Calu3 (cell line): ENCODE measurements at places on chromosomes 3 and 15.
A peak's percentile ranks its signal among the peaks of the same experiment; 100 is the strongest.

DNA sequence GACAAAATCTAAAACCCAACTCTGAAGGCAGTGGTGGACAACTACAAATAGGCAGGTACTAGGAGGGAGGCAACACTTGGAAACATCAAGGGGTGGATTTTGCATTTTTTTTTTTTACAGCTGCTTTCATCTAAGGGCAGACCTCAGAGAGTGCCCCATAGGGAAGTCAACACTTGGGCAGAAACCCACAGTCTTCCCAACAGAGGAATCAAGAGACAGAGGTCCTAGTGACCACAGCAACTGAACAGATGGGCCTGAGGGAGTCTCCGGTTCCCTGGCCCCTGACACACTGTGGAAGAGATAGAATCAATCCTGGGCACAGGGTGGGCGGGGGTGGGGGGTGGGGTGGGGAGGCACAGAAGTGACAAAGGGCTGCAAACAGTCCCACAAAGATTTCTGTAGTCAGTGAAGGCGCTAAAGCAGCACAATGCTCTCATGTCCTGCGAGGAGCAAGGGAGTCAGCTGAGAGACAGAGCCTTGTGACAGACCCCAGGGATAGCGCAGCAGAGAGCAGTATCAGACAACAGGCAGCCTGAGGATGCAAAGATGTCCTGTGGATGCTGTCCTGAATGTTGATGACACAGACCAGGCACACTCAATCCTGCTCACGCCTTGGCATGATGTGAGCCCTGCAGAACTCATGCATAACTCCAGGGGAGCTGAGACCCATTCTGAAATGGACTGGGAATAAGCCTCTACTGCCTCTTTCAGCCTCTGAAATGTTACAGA is 6.9 kb upstream of the RFTN1 start:
- H3K27me3 ChIP-seq, result peaks cover 98% of the 10 kb centered on the region
- DNase-seq, result no peak
- H3K4me3 ChIP-seq, result no peak overlapping the region
- H3K36me3 ChIP-seq, result no peaks in the 10 kb centered on the region
- no peaks in the 10 kb centered on the region for H3K4me1 ChIP-seq

GRCh38 chr3:124158168-124158881 is 166.4 kb upstream of the ROPN1 start:
- H3K36me3 ChIP-seq, result no peaks in the 10 kb centered on the region
- no peak for DNase-seq
- no peak overlapping the region for H3K4me3 ChIP-seq

GRCh38 chr15:58520464-58520863 is 88.7 kb downstream of the LIPC start:
- peaks cover 19% of the 10 kb centered on the region for H3K36me3 ChIP-seq
- H3K27ac ChIP-seq, result peak overlapping the region; percentile 96
- peak overlapping the region; percentile 57 for H3K4me3 ChIP-seq
- no peaks in the 10 kb centered on the region for H3K27me3 ChIP-seq

GRCh38 chr3:42405857-42406256 is 4.6 kb downstream of the LYZL4 start:
- no peak overlapping the region for H3K27ac ChIP-seq
- H3K4me3 ChIP-seq, result no peak overlapping the region
- H3K36me3 ChIP-seq, result no peaks in the 10 kb centered on the region
- no peaks in the 10 kb centered on the region for H3K4me1 ChIP-seq
- H3K27me3 ChIP-seq, result peaks cover 41% of the 10 kb centered on the region

DNA sequence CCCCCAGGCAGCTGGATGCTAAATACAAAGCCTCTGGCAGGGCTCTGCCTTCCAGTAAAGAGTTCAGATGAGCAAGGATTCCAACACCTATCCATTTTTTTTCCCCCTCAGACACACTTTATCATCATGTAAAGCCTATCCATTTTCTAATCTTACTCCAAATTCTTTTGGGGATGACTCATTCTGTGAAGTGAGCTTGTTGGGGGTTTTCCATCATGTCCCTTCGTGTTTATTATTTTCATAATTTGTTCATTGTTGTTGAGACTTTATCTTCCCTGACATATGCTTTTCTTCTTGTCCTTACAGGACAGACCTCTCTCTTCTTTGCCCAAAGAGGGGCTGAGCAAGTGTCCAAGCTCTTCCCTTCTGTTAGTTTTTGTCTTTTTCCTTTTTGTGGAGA is 34.7 kb upstream of the SH3BP5 start:
- peaks cover 37% of the 10 kb centered on the region for H3K4me1 ChIP-seq
- DNase-seq, result no peak
- H3K4me3 ChIP-seq, result no peak overlapping the region
- H3K27ac ChIP-seq, result no peak overlapping the region
- H3K27me3 ChIP-seq, result no peaks in the 10 kb centered on the region

DNA sequence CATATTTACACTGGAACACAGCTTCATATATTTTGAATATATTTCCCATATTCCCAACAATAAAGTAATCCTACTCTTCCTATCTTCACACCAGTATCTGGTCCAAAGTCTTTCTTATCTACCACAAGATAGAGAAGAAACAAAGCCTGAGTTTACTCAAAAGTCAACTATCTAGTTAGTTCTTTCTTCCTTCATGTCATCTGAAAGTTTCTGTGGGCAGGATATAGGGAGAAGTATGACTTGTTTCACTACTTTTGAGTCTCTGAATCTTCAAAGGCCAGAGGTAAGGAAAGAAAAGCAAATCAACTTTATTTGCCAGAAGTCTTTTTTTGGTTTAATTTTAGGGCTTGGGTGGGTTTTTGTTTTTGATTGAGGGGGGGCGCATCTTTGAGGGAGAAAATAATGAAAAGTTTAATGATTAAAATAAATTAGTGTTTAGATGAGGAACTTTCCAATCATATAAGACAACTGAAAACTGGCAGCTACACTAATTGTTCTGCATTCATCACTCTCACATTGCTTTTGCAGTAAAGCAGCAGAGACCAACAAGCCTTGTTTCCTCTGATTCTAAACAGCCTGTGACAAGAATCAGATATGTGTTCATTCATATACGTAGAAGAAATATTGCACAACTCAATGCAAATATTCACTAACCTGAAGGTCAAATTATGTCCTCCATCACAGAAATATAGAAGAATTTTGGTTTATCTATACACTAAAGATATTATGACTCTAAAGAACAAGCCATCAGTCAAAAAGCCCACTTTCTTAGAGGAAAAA is 421.4 kb downstream of the SHQ1 start:
- H3K27ac ChIP-seq, result no peak overlapping the region
- no peak overlapping the region for H3K4me3 ChIP-seq
- peaks cover 21% of the 10 kb centered on the region for H3K4me1 ChIP-seq
- H3K36me3 ChIP-seq, result no peaks in the 10 kb centered on the region
- no peak for DNase-seq

DNA sequence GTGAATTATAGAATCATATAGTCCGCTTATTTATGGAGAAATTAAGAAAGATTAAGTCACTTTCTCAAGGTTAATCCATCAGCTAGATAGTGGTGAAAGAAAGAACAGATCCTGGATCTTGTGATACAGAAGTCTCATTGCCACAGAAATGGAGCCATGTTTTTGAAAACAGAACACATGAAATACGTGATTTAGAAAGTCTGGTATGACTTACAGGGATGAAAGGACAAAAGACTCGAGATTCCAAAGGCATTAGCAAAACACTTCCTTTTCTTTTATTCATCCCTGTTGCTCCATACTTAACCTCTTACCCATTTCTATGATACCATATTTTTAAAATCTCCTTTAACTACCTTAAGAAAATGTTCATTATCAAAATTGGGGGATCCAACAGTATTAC is 40.0 kb upstream of the TEX9 start:
- DNase-seq, result no peak
- H3K36me3 ChIP-seq, result no peaks in the 10 kb centered on the region
- peaks cover 9% of the 10 kb centered on the region for H3K27me3 ChIP-seq
- no peak overlapping the region for H3K4me3 ChIP-seq
- H3K4me1 ChIP-seq, result peaks cover 12% of the 10 kb centered on the region

DNA sequence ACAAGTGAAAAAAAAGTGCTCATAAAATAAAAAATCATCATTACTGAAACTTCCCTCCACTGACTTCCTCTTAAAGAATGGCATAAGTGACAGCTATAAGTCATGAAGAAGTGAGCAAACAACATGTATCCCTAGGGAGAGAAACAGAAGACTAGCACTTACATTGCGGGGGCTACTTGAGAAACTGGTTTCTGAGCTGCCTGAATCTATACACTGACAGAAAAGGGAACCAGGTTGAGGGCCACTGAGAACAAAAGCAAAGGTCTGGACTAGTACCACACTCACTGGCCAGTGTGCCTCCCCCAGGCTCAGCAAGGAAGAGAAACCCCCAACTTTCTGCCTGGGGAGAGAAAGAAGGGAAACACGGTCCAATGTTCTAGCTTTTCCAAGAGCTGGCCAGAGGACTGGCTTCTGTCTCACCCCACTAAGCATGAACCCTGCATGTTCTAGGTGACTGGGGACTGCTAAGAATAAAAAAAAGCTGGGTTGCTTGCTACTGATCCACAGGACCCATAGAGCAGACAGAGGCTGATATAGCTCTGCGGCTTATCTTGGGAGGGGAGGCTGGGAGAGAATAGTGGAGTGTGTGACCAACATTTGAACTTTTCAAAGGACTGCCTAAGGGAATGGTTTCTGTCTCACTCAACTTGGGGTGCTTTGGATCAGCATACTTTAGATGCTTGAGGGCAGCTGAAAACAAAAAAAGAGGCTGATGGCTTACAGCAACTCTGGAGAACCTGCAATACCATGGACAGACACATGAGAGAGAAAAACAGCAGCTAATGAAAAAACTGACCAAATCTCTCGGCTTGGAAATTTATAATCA is 8.1 kb downstream of the RAD18 start:
- DNase-seq, result no peak
- H3K4me3 ChIP-seq, result no peak overlapping the region
- H3K27ac ChIP-seq, result no peak overlapping the region
- peaks cover 6% of the 10 kb centered on the region for H3K36me3 ChIP-seq
- no peaks in the 10 kb centered on the region for H3K4me1 ChIP-seq
- no peaks in the 10 kb centered on the region for H3K27me3 ChIP-seq

- no peak overlapping the region for H3K27ac ChIP-seq
- no peak overlapping the region for H3K4me3 ChIP-seq
- DNase-seq, result no peak
- peaks cover 23% of the 10 kb centered on the region for H3K27me3 ChIP-seq
Observed at GRCh38 chr3:128551867-128552266, 58.9 kb upstream of the GATA2 start.

GRCh38 chr3:102906818-102907217 is 472.0 kb downstream of the ZPLD1 start:
- no peaks in the 10 kb centered on the region for H3K4me1 ChIP-seq
- no peak overlapping the region for H3K27ac ChIP-seq

GRCh38 chr3:46124216-46125177 is 83.6 kb downstream of the CCR1 start:
- H3K27ac ChIP-seq, result no peak overlapping the region
- no peak for DNase-seq
- H3K4me3 ChIP-seq, result no peak overlapping the region
- H3K27me3 ChIP-seq, result no peaks in the 10 kb centered on the region
- peaks cover 26% of the 10 kb centered on the region for H3K4me1 ChIP-seq

DNA sequence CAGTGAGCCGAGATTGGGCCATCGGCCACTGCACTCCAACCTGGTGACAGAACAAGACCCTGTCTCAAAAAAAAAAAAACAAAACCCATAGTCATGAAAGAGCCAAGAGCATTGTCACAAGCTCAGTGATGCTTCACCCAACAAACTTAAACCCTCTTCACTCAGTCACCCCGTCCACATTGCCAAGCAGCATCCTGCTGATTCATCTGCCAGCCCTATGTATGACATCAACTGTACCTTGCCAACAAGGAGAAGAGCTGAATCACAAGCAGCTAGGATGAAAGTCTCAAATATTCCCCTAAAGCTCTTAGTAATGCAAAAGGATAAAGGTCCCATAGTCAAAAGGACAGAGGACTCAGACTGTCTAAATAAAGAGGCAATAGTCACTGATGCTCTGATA is 90.0 kb downstream of the ANO10 start:
- no peaks in the 10 kb centered on the region for H3K4me1 ChIP-seq
- no peak overlapping the region for H3K4me3 ChIP-seq
- H3K27ac ChIP-seq, result no peak overlapping the region
- H3K36me3 ChIP-seq, result no peaks in the 10 kb centered on the region
- no peaks in the 10 kb centered on the region for H3K27me3 ChIP-seq
- DNase-seq, result no peak

DNA sequence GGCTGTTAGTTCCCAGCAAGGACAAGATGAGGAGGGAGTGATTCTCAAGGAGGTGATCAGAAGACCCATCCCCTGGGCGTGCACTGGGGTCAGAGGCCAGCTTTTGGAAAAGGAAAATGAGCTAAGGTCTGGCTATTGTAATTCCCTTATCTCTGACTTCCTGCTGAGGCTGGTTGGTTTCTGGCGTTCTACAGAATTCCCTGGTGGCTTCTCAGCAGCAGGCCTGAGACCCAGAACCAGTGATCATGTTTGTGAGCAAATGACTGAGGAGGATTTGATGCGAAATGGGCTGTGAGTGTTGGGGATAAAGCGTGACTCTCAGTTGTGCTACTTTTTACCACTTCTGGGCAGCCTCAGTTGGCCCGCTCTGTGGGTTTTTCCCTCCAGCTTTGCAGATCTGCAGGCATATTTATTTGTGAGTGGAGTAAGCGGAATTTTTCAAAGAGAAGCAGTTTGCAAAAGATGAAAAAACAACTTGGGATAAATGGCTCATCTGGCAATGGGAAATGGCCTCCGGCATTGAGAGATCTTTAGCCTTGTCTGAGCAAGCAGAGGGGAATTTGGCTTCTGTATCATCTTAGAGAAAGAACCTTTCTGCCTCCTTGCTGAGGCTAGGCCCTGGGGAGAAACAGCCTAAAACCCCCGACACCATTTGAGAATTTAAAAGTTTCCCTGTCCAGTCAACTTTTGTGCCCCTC is 102.7 kb downstream of the SLCO3A1 start:
- H3K27ac ChIP-seq, result peak overlapping the region; percentile 48
- H3K4me3 ChIP-seq, result no peak overlapping the region
- H3K36me3 ChIP-seq, result peaks cover 5% of the 10 kb centered on the region
- DNase-seq, result no peak
- H3K27me3 ChIP-seq, result no peaks in the 10 kb centered on the region
- H3K4me1 ChIP-seq, result peaks cover 56% of the 10 kb centered on the region

- H3K27ac ChIP-seq, result no peak overlapping the region
- no peaks in the 10 kb centered on the region for H3K4me1 ChIP-seq
- no peaks in the 10 kb centered on the region for H3K36me3 ChIP-seq
- H3K4me3 ChIP-seq, result no peak overlapping the region
- DNase-seq, result no peak
Observed at GRCh38 chr3:15556512-15556911, 35.0 kb upstream of the COLQ start.

GRCh38 chr3:36258421-36258820 is 121.9 kb upstream of the STAC start:
- H3K27me3 ChIP-seq, result no peaks in the 10 kb centered on the region
- no peak for DNase-seq
- no peak overlapping the region for H3K4me3 ChIP-seq
- peaks cover 10% of the 10 kb centered on the region for H3K4me1 ChIP-seq
- H3K27ac ChIP-seq, result no peak overlapping the region

DNA sequence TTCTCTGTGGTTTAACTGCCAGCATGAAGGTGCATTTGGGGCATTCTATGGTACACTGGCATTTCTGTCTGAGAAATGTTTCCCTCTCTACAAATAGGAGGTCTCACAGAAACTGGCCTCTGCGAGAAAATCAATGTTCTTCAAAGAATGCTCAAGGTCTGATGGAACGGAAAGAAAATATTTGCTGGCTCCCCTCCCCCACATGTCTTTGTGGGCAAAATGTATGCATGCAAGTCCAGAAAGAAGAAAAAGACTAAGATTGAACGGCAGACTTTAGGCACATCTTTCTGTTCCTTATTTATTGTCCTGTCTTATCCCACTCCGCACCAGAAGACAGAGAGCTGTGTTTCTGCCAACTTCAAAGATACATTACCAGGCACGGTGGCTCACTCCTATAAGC is 83.9 kb upstream of the PSMD6 start:
- H3K27ac ChIP-seq, result no peak overlapping the region
- DNase-seq, result no peak
- no peaks in the 10 kb centered on the region for H3K36me3 ChIP-seq
- H3K27me3 ChIP-seq, result peaks cover 5% of the 10 kb centered on the region
